ENCODE measurements at places on chromosomes 1 and 21.
A peak's percentile ranks its signal among the peaks of the same experiment; 100 is the strongest.

DNA sequence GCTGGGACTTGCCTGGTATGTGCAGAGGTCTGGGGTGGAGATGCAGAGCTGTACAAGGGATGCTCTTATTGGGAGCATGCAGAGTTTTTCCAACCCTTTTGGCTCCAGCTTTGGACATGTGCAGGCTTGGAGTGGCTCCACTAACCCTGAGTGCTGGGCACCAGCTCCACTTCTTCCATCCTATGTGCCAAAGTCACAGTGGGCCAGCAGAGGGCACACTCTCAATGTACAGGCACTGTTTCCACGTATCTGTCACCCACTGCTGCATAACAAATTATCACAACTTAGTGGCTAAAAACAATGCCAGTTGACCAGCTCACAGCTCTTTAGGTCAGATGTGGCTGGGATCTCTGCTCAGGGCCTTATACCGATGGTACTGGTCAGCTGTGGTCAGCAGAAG lies 631.8 kb downstream of the AJAP1 start:
- DNase-seq = peak; percentile 14

DNA sequence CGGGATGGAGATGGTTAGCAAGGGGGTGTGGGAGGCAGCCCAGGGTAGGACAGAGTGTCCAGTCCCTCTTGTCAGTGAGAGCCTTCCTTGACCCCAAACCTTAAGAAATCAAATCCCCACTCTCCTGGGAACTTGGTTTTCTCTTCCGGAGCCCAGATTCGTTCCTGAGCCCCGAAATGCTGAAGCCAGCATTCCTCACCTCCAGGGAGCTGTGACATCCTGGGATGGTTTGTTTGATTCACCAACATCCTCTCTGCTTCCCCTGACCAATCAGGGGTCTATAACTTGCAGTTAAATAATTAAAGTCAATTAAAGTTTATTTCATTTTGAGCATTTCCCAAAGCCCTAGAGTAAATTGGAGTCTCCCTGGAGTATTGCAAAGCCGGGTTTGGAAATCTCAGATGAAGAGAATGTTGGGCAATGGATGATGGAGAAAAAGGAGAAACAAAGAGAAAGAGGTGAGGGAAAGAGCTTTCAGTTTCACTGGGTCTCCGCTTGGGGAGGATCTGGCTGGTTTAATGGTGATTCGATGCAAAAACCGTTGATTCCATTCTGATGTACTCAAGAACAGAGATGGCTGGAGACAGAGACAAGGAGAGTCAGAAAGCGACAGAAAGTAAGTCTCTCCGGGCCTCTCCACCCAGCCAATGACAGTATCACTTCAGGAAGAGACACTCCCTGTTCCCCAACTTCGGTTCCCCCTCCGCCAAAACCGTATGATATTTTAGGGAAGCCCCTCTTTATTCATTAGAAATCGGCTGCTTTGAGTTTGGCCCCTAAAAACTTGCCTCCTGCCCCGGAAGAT lies 12.8 kb upstream of the ALX3 start:
- DNase-seq = no peak

- DNase-seq = peak; percentile 43
Observed at GRCh38 chr1:15948091-15948591, 27.8 kb downstream of the ZBTB17 start.

DNA sequence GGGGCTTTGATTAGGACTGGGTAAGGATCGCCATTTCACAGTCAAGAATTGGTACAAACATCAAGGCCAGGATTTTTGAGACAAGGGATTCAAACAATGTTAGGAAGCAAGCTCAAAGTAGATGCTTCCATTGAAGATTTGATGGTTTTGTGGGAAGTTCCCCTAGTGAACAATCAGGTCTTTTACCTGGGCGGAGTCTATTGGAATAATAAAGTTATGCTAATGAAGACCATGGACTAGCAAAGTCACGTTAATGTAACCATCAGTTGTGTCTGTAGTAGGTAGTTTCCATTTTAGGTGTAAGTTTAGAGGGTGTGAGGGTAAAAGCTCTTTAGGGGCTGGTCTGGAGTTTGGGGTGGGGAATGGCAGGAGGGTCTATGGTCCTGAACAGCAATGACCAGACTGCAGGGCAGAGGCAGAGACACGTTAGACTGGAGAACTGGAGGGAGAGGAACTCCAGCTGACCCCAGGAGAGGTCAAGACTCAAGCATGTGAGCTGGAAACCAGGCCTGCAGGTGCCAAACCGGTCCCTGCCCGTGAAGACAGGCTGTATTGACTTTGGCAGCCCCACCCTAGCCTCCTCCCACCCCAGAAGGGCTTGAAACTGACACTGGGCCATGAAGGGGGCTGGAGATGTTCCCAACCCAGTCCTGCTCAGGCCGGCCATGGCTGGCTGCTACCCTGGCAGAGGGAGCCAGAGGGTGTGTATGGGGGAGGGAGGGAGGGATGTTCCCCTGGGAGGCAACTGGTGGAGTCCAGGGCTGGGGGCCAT lies 36.0 kb upstream of the GPR37L1 start:
- DNase-seq = no peak

- no peak for DNase-seq
Observed at GRCh38 chr1:93437976-93438605, 9.8 kb upstream of the FNBP1L start.

- no peak for DNase-seq
Observed at GRCh38 chr1:163171826-163172225, 30.9 kb downstream of the RGS5 start.

- peak; percentile 56 for DNase-seq
Observed at GRCh38 chr1:58815069-58815685, 31.3 kb upstream of the JUN start.

DNA sequence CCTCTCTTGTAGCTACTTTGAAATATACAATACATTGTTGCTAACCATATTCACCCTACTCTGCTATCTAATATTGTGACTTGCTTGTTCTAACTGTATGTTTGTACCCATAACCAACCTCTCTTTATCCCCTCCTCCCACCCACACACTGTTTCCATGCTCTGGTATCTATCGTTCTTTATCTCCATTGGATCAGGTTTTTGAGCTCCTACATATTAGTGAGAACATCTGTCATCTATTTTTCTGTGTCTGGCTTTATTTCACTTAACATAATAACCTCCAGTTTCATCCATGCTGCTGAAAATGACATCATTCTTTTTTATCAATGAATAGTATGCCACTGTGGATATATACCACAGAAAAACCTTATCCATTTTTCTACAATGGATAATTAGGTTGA lies 1230.1 kb downstream of the PLA2G4A start:
- no peak for DNase-seq

DNA sequence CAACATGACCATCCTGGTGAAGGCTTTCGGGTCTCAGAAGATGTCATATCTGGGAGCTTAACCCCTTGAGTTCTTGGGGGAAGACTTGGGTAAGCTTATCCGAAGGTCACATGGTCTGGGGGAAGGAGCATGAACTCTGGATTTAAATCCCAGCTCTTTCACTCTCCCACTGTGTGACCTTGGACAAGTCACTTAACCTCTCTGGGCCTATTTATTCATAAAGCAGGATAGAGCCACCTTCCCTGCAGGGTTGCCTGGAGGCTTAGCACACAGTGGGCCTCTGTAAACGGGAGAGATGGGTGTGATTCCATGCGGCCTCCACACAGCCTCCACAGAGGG lies 8.2 kb upstream of the ARHGEF10L start:
- DNase-seq = no peak

DNA sequence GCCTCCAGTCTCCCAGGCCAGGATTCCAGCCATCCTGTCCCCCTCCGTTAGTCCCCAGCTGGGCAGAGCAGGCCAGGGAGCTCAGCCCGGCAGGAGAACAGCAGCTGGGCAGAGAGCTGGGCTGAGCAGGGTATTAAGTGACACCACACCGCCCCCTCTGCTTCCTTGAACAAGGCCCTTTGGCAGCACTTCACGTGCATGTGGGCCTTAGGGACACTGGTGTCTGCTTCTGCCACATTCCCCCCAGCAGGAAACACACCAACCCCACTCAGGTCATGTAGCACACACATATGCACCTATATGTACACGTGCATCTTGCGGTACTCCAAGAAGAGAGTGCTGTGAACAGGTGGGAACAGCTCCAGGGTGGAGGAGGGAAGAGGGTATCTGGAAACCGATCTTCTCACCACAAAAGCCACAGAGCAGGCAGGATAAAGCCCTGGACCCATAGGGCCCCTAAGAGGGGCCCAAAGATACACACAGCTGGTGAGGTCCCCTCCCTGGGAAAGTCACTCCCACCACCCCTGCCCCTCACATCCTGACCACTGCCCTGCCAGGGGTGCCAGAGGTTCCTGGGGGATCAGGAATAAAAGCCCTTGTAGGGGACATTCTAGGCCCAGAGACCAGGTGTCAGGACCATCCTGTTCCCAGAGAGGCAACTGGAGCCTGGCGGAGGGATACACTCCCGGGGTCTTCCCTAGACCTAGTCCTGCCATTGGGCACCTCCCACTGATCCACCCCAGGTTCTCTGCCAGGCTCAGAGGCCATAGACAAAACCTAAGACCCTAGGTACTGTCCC lies 4.5 kb downstream of the EPHA2 start:
- DNase-seq = no peak

GRCh38 chr1:189180057-189180456 lies 1297.6 kb downstream of the BRINP3 start:
- DNase-seq = no peak

DNA sequence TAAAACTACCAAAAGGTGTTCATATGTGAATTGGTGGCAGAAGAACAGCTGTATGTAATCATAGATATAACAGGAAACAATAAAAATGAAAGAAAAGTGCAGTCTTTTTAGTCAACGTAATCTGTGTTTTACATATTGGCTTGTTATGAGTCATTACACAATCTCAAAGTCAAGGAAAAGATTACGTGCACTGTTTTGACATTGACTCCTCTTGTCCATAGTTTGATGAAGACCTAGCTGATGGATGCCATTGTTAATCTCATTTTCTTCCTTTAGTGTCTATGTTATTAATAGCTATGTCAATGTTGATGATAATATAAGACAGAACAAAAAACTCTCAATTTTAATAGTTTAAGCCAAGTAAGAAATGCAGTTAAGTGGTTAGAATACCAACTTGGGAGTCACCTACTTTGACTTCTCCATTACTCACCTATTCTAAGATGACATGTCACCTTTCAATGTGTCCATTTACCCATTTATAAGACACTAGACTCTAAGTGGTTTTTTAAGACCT lies 84.5 kb upstream of the SAMSN1 start:
- no peak for DNase-seq

- no peak for DNase-seq
Observed at GRCh38 chr1:41698916-41699860, 214.7 kb upstream of the EDN2 start.

DNA sequence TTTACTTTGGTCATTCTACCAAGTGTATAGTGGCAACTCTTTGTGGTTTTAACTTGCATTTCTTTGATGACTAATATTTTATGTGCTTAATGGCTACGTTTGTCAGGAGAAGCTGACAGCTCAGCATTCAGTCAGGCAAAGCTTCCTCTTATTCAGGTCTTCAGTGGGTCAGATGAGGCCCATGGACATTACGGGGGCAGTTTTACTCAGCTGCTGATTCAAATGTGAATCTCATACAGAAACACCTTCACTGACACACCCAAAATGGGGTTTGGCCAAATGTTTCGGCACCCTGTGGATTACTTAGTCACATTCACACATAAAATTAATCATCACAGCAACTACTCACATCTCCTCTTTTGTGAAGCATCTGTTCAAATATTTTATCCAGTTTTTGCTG lies 104.9 kb upstream of the PLD5 start:
- no peak for DNase-seq

GRCh38 chr1:30685796-30686165 lies 37.6 kb downstream of the MATN1 start:
- DNase-seq = no peak

DNA sequence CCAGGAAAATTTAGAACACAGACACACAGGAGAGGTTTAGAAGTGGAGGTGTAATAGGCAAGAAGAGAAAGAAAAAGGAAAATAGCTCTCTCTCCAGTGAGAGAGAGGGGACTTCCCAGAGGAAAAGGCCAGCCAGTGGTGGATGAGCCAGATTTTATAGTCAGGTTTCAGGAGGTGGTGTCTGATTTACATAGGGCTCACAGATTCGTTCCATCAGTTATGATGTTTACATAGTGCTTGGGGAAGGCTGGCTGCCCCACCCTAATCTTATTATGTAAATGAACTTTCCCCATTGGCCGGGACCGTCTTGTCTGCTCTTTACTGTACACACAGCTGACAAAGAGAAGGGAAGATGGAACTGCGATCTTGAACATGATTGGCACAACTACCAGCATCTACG lies 797.3 kb downstream of the PLA2G4A start:
- no peak for DNase-seq

GRCh38 chr1:164765992-164766720 lies 207.2 kb downstream of the PBX1 start:
- DNase-seq = no peak

- DNase-seq = no peak
Observed at GRCh38 chr1:84373436-84374141, 24.7 kb upstream of the DNASE2B start.

DNA sequence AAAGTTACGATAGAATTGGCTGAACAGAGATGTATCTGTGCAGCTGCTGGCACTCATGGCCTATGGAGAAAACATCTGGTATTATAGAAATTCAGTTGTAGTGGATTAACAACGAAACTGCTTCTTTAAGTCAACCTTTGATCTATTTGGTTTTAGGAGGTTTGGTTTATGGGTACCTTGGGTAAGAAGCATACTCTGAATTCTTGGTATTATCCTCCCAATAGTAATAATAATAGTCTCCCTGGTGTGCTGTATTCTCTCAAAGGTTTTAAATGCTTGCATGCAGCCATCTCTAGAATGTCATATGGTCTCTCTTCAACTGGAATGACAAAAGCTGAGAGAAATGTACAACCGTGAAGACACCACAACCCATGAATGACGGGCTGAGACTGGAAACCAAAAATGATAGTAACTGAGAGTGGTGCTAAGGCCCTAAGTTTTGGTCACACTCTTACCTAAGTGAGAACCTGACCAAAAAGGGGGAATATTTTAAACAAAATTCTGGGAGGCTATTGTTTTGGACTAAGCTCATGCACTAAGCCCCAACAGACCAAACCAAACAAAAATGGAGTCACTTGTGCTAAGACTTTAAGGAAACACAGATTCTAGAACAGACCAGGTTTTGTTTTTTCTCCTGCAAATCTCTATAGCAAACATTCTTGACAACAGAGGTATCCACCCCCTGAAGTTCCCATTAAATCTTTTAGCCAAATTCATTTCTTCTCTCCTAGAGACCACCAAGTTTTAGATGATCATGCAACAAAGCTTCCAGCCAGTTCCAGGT lies 17.6 kb upstream of the TMEM61 start:
- no peak for DNase-seq

GRCh38 chr1:78334952-78335351 lies 155.8 kb upstream of the PTGFR start:
- DNase-seq = no peak

GRCh38 chr1:184298440-184299405 lies 88.1 kb upstream of the C1orf21 start:
- DNase-seq = no peak

- DNase-seq = no peak
Observed at GRCh38 chr1:160164121-160164520, 12.7 kb downstream of the ATP1A4 start.

GRCh38 chr1:39106801-39107327 lies 80.7 kb downstream of the NDUFS5 start:
- no peak for DNase-seq

GRCh38 chr1:27928216-27928954 lies 6.4 kb upstream of the SMPDL3B start:
- DNase-seq = no peak
